ENCODE measurements at places on chromosomes 1 and 21.
A peak's percentile ranks its signal among the peaks of the same experiment; 100 is the strongest.

DNA sequence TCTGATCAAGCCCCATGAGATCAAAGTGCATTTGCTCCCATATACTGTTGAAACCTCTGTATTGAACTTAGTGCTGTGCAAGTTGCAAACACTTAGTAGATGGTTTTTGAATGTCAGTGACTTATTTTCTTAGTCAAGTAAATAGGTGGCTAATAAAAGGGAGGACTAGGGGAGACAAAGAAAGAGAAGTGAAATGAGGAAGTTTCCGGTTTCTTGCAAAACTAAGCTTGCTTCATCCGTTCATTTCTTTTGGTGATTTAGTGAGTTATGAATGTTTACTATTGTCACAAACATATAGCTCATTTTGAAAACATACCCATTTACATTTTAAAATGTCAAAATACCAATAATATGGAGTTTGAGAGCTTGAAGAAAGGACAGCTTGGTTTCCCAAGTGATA is 23.0 kb downstream of the ADAMTS5 start:
- peak; percentile 41 for DNase-seq

- no peak for DNase-seq
These were observed 24.6 kb downstream of the HMGN2 start for GRCh38 chr1:26496861-26497260.

DNA sequence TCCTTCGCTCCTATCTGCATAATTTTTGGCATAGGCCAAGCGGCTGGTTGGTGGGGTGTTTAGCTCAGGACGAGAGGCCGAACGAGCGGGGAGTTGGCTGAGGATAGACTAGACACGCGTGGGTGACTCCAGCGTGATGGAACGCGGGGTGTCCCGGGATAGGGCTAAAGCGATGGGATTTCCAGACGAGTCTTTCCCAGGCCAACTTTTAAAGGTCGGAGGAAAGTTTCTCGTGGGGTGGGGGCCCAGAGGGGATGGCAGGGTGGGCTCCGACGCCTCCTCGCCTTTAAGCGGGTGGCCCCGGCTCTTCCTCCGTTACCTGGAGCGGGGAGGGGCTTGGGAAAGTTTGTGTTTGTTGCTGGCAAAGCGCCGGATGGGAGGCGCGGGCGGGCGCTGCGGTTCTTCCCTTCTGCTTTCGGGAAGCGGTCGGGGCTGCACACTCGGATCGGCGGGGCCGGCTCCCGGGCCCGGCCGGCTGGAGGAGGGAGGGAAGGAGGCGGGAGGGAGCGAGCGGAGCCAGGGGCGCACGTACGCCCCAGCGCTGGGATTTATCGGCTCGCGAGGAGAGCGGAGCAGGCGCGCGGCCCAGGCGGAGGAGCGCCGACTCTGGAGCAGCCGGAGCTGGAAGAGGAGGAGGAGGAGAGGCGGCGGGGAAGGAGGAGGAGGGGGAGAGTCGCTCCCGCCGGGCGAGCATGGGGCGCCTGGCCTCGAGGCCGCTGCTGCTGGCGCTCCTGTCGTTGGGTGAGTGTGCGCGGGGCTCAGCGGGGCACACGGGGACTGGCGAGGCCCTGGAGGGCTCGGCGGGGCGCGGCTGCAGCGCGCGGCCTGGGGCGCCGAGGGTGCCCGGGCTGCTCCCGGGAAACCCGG is at the start of gene PTGFRN:
PTGFRN (plus strand) TSS at position 405 of the 867 bp plus-strand sequence; CDS start at position 693, 288 bp downstream.
- no peak for DNase-seq

- no peak for DNase-seq
These were observed 32.4 kb downstream of the GALNT2 start for GRCh38 chr1:230099465-230099864.

DNA sequence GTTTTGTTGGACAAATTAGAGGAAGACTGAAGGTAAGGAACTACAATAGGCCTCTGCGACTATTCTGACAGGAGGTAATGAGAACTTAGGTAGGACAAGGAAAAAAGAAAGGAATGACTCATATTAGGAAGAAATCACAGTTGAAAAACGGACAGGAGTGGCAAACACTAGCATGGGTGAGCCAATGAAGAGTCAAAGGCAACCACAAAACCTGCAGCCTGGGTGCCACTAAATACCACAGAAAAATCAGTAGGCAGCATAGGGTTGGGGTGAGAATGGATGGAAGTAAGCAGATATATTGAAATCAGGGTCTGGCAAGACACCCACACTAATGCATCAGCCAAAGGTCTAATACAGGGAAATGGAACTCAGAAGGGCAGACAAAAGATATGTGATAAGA is 10.0 kb downstream of the RBM34 start:
- DNase-seq = no peak

GRCh38 chr1:180225403-180225802 is 4.7 kb upstream of the LHX4 start:
- no peak for DNase-seq

GRCh38 chr1:231093156-231093922 is 53.3 kb upstream of the FAM89A start:
- DNase-seq = no peak

DNA sequence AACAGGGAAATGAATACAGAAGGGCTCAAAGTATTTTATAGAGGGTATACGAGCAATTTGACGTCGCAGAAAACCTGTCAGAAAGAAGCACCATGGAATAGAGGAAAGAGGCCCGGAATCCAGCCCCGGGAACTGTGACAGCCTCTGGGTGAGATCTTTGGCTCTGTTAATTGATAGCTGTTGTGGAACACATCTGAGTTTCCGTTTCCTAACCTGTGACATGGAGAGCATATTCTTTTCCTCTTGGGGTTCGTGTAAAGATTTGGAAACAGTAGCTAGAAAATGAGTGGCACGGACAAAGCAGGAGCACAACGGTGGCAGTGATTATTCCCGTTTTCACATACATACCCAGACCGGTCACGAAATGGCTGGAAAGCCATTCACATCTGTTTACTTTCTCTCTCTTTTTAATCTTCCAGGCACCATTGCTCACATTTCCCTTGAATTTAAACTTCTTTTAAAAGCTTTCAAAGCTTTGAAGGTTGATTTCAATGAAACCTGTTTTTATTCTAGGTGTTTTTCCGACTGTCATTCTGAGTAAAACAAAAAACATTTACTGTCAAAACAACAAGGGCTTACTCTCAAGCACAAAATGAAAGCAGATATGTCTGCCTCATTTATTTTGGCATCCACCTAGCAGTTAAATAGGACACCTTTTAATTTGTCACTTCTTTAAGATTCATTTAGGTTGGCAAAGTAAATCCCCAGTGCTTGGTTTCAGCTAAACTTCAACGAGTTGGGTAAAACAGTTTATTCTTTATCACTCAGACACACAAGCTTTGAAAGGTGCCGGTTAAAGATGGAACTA is 26.7 kb upstream of the C8B start:
- no peak for DNase-seq

- peak; percentile 1 for DNase-seq
These were observed 375.8 kb downstream of the NCAM2 start for GRCh38 chr21:21373969-21374368.

DNA sequence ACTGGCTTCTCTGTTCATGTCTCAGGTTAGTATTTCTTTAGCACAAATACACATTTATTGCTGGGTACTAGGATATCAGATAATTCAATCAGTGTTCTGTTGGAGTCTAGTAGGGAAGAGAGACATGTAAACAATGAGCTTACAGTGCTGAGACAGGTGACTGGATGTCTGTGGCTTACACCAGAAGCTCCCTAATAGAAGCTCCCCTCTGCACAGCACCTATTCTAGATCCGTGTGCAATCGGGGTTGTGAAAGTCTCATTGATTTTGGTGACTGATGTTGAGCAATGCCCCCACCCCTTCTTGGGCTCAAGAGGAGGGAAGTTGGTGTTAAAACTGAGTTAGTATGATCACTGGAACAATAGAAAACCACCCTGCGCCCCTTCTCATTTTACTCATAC is 279.2 kb downstream of the RPS6KC1 start:
- DNase-seq = peak; percentile 57

GRCh38 chr1:24594328-24594598 is 38.4 kb downstream of the NCMAP start:
- no peak for DNase-seq

DNA sequence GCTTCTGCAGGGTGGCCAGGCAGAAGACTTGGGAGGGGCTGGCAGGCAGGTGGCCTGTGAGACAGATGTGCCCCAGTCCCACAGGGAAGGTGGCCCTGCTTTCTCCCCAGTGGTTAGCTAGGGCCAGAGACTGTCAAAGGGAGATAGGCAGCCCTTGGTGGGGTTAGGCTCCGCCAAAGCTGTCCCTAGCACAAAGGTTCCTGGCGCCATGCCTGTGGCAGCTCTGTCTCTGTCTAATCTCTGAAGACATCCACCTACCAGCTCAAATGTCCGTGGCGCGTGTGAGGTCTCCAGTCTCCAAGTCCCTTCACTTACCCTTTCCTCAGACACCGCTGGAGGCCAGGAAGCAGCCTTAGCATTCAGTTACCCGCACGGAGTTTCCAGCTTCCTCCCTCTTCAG is 17.7 kb downstream of the TCP10L start:
- DNase-seq = no peak

- no peak for DNase-seq
These were observed 2.3 kb downstream of the EDN2 start for GRCh38 chr1:41482001-41482765.

DNA sequence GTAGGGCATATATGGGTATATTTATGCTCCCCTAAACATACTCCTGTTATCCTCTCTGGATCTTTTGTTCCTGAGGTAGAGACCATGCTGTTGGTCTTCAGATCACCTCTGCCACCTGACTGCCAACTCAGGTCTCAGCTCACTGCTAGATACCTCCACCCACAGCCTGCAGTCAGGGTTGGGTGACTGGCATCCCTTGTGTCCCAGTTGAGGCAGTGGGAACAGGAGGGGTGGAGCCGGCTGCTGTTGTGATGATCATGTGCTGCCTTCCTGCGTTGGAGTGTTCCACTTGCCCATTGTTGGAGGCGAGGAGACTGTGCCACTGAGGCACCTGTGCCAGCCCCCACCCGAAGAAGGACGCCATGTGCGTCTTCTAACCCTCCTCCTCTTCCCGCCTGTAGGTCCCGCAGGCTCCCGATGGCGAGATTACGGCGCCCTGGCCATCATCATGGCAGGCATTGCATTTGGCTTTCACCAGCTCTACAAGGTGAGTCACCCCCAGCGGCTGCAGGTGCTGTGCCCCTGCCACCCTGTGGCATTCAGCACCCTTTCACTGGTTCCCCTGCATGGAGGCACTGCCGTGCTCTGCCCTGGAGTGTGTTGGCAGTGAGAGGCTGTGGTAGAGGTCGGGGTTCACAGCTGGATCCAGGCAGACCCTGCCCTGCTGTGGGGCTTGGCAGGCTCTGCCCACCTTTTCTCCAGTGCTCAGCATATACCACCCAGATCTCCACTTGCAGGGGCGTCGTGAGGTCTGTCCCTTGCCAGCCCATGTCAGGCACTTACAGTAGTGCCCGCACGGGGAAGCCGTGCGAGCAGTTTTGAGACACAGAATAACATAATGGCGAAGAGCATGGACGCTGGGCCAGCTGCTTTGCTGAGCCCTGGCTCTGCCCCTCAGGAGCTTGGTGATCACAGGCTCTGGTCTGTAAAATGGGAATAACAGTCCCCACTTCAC is 143.5 kb downstream of the PEX14 start:
- no peak for DNase-seq

DNA sequence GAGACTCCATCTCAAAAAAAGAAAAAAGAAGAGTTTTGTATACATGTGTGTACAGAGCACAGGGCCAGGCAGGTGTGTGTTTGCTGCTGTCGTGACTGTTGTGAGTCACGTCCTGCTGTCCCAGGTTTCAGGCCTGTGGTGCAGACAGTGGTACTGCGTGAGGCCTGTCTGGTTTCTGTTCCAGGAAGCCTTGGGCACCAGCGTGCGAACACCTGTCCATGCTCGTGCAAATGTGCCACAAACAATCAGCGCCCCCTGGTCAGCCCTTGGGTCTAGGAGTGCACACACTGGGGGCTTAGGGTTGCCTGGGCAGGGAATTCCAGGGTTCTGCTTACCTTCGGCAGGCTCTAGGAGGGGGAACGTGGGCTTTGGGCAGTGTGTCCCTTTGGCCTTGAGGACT is 16.9 kb downstream of the GPR157 start:
- no peak for DNase-seq

- DNase-seq = peak; percentile 81
These were observed 37.0 kb downstream of the MIA3 start for GRCh38 chr1:222654849-222655248.

- no peak for DNase-seq
These were observed 6.7 kb upstream of the IL10RB start for GRCh38 chr21:33259428-33259827.

- no peak for DNase-seq
These were observed 2.6 kb upstream of the ILDR2 start for GRCh38 chr1:166977951-166978350.

- no peak for DNase-seq
These were observed 478.2 kb downstream of the NEGR1 start for GRCh38 chr1:71804140-71804539.

GRCh38 chr1:212024469-212025149 is 10.7 kb downstream of the INTS7 start:
- no peak for DNase-seq

DNA sequence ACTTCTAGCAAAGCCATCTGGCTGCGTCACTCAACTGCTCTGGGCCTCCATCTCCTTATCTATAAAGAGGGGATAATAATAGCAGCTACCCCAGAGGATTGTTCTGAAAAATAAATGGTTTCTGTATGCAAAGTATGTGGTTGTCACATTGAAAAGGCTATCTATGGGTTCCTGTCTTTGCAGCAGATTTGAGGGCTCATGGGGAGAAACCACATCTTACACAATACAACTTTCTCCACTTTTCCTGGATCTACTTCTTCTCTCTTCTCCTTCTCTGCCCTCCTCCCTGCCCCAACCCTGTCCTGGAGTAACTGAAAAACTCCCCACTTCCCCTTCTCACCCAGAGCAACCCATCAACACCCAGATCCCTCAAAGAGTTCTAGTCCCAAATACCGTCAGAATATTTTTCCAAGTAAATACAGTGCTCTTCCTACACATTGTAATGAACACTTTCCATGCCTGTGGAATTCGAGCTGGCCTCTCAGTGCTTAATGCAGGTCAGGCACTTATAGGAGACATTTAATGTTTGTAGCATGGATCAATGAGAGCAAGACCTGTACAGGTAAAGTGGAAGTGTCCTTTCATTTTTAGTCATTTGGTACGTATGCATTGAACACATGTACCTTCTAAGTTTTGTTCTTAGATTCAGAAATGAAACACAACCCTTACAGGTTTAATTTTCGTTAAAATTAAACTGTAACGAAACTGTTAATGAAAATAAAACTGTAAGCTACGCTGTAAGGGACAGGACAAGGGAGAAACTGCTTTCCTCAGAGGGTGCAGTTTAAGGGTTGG is 131.9 kb downstream of the AK5 start:
- peak; percentile 90 for DNase-seq

DNA sequence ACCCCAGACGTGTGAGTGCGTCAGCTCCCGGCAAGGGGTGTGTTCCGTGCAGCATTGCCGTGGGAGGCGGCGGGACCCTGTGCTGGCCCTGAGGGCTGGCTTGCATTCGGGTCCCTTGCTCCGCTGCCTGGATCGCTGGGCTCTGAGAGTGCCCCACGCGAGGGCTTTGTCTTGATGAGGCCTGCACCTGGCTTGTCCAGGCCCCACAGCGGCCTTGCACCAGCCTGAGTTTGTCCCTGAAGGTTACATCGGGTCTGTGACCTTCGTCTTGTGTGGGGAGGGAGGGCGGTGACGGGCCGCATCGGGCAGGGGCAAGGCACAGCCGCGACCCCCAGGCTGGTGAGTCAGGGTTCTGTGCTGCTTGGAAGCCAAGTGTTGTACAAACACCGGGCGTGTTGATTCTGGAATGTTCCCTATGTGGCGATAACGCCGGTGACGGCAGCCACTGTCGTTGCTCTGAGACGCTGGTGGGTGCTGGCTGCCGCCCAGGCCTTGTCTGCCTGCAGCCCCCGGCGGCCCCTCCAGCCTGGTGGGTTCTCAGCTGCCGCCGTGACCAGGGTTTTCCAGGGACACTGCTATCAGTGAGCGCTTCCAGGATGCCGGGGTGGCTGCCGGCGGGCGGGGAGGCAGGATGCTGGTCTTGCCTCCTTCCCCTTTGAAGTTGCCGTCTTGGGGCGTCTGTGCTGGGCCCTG is 42.9 kb downstream of the SLX9 start:
- no peak for DNase-seq

Data from AML-193 (cell line).